Activated T-cell treated with anti-CD3 and anti-CD28 coated beads, Interleukin-2, amount 50 U/mL, for 24 hours (primary cell): ENCODE measurements at places on chromosomes 11 and 22.

DNA sequence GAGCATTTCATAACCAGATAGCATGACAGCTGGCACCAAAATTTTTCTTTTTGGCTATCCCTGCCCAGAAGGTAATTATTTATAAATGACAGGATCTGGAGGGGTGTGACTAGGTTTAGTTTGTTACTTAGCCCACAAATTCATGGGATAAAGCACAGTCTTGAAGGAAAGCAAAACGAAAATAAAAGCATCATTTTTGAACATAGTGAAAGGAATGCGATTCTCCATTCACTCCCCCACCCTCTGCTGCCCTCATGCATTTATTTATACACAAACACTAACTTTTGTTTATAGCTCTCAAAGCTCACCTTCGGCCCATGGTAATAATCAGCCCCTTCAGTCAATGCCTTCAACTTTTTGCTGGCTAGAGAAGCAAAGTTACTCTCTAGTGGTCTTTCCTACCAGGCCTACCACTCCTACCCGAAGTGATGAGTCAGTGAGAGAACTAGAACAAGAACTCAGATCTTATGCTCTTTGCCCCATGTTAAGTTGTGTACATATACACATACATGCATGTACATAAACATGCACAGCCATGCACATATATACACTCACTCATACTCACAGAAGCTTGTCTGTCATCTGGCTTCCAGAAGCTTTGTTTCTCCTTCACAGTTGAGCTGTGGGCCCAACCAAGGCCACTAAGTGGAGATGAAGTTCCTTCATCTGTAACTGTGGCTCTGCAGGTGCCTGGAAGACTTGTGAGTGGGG lies 22.6 kb downstream of the CALCA start:
- DNase-seq = no peak

- DNase-seq = no peak
Measured at GRCh38 chr11:123695231-123695630, 40.8 kb upstream of the SCN3B start.

- no peak for DNase-seq
Measured at GRCh38 chr11:78806214-78807004, 231.7 kb upstream of the NARS2 start.

- DNase-seq = no peak
Measured at GRCh38 chr11:9722023-9722422, 58.1 kb downstream of the SWAP70 start.

DNA sequence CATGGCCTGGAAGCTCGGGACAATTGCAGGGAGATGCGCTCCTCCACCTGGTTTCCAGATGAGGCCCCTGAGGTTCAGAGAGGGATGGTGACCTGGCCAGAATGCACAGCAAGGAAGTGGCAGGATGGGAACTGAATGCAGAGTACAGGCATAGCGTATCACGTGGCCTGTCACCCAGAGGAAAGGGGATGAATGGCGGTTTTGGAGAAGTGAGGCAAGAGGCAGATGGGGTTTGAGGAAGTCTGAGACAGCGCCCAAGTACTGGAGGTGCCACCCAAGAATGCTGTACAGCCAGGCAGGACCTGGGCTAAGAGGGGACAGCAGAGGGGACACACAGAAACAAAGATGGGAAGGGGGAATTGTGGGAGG lies 4.9 kb downstream of the RAB3IL1 start:
- DNase-seq = no peak

- DNase-seq = no peak
Measured at GRCh38 chr22:46225631-46226030, 24.5 kb downstream of the CDPF1 start.

- DNase-seq = no peak
Measured at GRCh38 chr11:3894128-3894731, 38.8 kb downstream of the STIM1 start.

GRCh38 chr11:44623731-44624491 lies 58.4 kb downstream of the CD82 start:
- DNase-seq = peak; percentile 38

DNA sequence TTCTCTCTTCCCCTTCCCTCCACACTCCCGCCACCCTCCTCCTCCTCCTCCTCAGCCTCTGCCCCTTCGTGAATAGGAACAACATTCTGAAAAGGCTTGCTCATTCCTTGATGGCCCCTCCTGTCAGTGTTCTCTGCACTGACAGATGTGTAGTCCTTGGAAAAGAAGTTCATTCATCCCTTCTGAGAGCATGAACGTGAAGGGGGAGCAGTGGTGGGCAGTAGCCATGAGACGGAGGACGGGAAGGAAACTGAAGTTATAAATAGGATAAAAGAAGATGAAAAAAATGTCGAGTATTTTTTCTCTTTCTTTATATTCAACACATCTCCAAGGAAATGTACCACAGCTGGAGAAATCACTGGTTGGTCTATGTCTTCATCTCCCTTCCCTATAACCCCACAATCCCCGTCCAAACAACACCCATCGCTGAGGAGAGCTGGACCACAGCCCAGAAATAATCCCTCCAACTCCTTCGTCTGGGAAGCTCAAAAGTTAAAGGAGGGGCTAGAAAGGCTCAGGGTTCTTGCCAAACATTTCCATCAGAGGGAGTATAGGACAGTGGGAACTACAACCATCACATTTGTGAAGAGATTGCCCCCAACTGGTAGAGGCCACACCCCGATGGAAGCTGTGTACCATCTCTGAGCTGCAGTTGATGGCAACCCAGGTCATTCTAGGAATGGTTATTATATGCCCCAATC lies 33.5 kb downstream of the ETS1 start:
- DNase-seq = no peak

DNA sequence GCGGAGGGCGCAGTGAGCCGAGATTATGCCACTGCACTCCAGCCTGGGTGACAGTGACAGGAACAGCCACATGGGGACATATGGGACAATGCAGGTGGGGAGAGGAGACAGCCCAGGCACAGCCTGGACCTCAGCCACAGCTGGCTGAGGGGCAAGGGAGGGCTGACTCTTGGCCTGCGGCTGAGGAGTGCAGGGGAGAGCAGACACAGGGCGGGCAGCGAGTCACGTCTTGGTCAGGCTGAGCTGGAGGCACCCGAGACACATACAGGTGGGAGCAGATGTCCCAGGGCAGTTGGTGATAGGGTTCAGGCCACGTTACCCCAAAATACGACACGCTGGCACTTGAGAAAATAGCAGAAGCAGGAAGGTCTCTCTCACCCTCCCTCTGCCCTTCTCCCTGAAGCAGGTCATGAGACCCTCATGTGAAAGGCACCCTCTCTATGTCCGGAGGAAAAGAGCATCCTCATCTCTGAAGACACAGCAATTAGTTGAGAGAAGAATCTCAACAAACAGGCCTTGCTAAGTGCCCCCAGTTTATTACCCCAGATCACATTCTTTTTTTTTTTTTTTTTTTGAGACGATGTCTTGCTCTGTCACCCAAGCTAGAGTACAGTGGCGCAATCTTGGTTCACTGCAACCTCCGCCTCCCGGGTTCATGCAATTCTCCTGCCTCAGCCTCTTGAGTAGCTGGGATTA lies 10.5 kb downstream of the KIAA0930 start:
- no peak for DNase-seq

- DNase-seq = no peak
Measured at GRCh38 chr11:128726458-128727139, 32.7 kb downstream of the FLI1 start.

DNA sequence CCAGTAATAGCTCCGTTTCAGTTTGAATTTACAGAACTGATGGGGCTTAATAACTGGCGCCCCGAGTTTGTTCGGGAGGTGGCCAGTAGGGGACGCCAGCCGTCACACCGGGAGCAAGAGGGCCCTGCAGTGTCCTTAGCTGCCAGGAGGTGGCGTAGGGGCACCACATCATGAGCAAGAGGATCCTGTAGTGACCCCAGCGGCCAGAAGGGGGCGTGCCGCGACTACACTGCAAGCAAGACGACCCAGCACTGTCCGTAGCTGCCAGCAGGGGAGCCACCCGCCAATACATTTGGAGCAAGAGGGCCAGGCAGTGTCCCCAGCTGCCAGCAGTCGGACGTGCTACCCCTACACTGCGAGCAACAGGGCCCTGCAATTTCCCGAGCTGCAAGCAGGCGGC lies 663.7 kb upstream of the B3GAT1 start:
- DNase-seq = peak; percentile 62

- DNase-seq = no peak
Measured at GRCh38 chr11:71185411-71185810, 67.0 kb downstream of the SHANK2 start.

DNA sequence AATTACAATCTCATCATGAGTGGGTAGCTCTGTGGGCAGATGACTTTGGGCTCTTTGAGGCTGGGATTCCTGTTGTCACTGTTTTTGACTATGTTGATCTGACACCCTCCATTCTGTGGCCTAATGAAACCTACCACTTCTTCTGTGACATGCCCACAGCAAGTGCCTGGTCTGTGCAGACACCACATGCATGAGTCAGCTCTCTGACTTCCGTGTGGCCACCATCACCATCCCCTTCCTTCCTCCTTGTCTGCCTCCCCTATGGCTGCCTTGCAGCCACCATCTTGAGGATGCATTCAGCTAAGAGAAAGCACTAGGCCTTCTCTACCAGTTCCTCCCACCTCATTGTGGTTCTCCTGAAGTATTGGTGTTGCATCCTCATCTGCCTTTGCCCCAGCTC lies 15.3 kb upstream of the OR10V1 start:
- no peak for DNase-seq

DNA sequence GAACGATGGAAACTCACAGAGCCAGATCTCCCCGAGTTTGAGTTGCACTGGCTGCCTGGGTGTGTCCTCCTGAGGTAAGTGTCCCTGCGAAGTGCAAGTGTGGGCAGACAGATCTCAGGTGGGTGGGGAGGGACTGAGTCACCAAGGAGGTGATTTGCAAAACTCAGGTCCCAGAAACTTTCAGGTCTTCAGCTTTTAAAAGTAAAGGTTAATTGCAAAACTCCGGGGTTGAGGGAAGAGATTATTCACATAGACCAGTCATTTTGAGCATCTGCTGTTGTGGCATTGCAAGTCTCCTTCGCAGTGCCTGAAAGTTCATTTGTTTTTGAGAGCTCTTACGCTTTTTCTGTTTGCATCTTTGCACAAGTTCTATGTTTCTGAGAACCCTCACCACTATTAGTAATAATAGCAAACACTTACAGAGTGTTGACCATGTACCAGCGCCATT lies 7.1 kb downstream of the CD44 start:
- DNase-seq = peak; percentile 82

DNA sequence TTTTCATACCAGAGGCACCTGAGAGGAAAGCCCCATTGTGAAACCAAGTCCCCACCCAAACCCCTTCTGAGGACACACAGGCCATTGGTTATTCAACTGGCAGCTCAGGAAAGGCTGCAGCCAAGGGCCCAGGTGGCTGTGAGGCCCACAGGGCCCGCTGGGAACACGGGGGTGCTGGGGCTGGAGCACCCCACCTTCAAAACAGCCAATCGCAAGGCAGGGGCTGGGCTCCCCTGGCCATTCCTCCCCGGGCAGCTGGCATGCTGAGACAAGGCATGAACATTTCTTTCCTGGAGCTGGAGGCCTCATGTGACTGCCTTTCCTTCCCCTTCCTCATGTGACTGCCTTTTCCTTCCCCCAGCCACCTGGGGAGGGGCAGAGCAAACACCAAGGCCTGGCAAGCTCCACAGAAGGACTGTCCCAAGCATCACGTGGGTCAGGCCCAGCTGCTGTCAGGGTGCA lies 76.9 kb downstream of the PIWIL3 start:
- DNase-seq = no peak

- DNase-seq = no peak
Measured at GRCh38 chr11:2995031-2995561, 3.0 kb upstream of the NAP1L4 start.

DNA sequence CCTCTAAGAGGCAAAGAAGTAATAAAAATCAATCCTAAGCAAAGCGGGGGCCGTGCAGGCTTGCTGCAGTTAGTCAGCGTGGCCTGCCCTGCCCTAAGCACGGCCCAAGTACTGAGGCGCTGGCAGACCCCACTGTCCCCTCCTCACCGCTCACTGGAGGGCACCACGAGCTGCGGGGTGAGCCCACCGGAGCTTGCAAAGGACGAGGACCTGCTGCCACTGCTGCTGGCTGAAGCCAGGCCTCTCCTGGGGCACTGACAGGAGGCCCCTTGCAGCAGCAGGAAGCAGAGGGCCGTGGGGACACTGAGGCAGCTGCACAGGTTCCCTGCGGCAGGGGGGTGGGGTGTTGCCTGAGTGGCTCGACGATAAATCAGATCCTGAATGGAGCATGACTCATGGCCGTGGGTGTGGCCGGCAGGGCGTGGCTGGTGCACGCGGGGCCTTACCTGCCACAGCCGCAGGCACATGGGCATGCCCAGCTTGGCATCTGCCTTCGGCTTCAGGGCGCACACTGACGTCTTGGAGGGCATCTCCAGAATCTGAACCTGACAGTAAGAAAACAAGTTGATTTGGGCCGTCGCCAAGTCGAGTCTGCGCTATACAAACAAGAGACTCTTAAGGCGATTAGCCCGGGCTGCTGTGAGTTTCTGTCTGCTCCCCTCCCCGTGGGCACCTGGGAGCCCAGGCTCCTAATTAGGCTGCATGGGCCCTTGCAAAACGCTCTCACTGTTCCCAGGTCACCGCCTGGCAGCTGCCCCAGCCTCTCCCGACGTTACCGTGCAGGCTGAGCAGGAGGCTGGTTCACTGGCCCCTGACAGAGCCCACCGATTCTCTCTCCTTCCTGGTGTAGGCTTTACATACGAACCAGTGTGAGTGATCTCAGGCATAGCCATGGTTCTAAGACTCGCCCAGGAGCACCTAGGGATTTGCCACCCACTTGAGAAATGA lies 45.9 kb downstream of the TBX1 start:
- no peak for DNase-seq

DNA sequence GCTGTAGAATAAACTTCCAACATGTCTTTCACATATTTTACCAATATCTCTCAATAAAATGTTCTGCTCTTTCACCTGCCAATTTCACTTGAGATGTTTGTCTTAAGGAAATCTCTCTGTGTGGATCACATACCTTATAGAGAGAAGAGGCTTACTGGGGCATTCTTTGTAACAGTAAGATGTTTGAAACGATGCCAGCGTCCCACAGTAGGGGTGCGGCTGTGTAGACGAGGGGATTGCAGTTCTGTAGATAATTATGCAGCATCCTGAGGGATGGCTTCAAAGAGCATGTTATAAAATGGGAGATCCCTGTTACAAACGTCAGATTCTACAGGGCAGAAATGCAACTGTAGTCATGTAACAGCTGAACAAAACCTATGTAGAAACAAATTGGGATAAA lies 200.0 kb downstream of the TBC1D22A start:
- no peak for DNase-seq

GRCh38 chr11:8638300-8638699 lies 44.2 kb downstream of the TRIM66 start:
- DNase-seq = no peak

GRCh38 chr22:40484906-40485669 lies 114.7 kb downstream of the SGSM3 start:
- no peak for DNase-seq

DNA sequence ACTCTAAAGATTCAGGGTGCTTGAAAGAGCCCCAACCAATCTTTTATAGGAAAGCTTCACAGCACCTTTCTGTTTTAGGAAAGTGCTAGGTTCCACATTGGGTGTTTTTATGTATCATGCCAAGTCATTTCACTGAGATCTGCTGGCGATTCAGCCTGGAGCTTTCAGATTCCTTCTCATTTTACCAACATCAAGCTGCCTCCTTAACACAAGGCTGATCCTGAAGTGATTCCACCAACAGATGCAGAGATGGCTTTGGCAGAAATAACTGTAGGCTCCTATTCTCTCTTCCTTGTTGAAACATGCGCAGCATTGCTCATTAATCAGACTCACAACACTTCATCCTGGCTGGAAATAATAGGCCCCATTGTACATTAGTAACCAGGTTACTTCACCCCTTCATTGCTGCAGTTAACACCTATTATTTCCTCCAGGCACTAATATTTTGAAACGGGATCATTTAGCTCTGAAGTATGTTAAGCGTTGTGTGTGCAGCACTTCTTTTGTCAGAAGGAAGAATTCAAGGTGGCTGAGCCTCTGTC lies 89.0 kb downstream of the OPCML start:
- DNase-seq = no peak
